Activated CD4-positive, CD25-positive, alpha-beta regulatory T cell (primary cell): ENCODE measurements at places on chromosomes 11 and 22.

GRCh38 chr22:46067159-46068111, 82.9 kb upstream of the PPARA start:
- DNase-seq, result no peak

DNA sequence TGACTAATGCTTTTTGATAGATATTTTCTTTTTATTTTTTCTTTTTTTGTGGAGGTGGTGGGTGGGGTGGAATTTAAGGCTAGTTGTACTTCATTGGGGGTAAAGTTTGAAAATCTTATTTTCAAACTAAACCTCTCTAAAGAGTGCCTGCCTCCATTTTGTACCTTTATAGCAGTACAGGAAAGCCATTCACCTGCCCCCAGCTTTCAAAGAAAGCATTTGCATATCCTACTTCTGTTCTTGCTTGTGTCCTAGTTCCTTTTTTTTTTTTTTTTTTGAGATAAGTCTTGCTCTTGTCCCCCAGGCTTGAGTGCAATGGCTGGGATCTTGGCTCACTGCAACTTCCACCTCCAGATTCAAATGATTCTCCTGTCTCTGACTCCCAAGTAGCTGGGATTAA, 766.2 kb upstream of the LRRC4C start:
- DNase-seq, result no peak

GRCh38 chr11:44351898-44352498, 42.1 kb upstream of the ALX4 start:
- no peak for DNase-seq

- no peak for DNase-seq
Measured at GRCh38 chr11:55572548-55572947, 620 bp downstream of the OR4C16 start.

GRCh38 chr22:50445071-50445879, 29.6 kb downstream of the SBF1 start:
- no peak for DNase-seq

DNA sequence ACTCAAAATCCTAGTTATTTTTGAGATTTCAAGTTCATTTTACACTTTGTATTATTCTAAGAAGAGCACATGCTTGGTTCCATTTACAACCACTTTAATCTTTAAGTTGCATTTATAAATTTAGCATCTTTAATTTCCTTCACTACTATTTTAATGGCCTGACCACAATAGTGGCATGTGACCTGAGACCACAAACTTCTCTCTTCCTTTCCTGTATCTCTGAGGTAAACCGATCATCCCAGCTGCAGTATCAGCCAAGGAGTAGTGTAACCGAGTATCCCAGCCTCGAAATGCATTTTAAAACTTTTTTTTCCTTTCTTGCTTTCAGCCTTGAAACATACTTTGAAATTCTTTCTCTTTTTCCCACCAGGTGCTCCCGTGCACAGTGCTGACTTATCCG, 28.7 kb upstream of the CBX6 start:
- no peak for DNase-seq

DNA sequence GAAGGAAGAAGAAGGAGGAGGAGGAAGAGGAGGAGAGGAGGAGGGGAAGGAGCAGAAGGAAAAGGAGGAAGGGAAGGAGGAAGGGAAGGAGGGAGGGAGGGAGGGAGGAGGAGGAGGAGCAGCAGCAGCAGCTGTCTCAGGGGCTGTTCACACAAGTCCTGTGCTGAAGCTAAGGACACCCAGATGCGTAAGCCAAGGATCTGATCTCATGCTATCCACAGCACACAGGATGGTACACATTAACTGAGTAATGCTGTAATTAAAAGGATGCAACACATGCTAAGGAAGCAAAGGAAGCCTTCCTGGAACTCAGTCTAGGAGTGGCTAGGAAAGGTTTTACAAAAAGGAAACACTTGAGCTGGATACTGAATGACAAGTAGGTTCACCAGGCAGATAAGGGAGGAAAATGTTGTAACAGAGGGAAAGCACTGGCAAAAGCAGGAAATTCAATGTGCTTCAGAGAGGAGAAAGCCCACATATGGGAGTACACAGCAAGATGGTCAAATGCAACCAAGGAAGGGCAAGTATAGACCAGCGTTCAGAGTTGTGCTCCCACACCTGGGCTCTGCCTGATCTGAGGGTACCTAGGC, 32.0 kb downstream of the TRIM66 start:
- no peak for DNase-seq

- DNase-seq, result no peak
Measured at GRCh38 chr11:20249796-20250195, 89.5 kb upstream of the DBX1 start.

GRCh38 chr11:80261776-80262175, 820.9 kb upstream of the TENM4 start:
- DNase-seq, result no peak

- no peak for DNase-seq
Measured at GRCh38 chr11:47607380-47607779, 13.2 kb upstream of the C1QTNF4 start.

DNA sequence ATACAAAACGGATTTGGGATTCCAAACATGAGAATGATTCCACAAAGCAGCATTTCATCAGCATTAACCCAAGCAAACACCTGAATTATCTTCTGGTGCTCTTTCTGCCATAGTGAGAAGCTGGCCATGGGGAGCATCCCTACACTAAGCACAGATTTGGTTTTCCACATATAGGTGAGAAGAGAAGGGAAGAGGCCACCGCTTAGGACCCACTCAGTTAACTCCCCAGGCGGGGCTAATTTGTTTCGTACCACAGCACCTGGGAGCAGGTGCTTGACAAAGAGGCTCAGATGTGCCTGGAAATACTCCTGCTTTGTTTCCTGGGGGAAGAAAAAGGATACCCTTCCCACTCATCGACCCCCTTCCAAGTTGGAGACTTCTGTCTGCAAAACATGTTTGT, 64.2 kb downstream of the RAB30 start:
- no peak for DNase-seq

GRCh38 chr11:72432347-72433287, 1.7 kb downstream of the CLPB start:
- no peak for DNase-seq

DNA sequence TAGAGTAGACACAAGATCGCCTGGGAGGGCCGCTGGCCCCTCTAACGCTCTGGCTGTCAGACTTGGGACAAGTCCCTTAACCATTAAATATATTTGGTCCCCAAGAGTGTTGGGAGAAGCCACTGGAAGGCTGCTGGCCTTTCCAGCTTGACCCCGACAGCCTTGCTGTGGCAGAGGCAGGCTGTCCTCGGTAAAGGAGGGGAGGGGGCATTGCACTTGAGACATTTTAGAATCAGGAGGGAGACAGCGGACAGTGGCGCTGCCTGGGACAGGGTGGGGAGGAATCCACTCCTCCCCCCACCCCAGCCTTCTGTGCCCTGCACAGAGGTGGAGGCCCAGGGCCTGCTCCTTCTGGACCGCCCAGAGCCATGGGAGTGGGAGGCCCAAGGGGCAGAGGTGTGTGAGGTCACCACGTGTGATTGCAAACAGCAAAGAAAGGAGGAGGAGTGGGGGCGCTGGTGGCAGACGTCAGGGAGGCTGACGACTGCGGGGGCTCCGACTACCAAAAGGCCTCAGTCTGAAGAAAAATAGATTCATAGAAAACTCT, 28.9 kb downstream of the APOL1 start:
- DNase-seq, result no peak
